ENCODE measurements at places on chromosomes 13 and 19.
A peak's percentile ranks its signal among the peaks of the same experiment; 100 is the strongest.

DNA sequence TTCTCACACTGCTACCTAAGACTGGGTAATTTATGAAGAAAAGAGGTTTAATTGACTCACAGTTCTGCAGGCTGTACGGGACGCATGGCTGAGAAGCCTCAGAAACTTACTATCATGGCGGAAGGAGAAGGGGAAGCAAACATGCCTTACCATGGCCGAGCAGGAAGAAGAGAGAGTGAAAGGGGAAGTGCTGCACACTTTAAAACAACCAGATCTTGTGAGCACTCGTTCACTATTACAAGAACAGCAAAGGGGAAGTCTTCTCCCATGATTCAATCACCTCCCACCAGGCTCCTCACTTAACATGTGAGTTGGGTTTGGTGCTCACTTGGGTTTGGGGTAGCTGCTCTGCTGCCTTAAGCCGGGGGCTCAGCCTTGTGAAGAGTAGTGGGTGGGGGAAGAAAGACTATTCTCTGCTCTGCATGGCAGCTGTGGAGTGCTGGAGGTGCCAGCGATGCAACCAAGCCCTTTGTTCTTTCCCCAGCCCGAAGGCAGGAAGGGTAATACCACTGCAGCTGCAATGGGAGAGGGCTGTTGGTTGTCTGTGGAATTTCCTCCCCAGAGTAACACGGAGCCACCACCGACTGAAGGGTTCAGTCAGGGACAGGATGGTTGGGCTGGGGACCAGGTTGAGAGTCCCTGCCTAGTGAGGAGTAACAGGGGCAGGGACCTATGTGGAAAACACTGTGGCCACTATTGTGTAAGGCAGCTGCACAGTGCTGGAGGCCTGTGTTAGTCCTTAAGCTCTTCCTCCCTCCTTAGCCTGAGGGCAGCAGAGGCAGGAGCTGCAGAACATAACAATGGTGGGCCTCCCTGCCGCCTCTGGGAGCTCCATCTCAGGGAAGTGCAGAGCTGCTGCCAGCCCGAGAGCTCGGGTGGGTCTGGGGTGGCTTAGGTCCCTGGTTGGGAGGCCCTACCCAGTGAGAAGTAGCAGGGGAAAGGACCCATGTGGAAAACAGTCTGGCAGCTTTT, 1262.5 kb downstream of the EFNB2 start:
- no peaks in the 10 kb centered on the region for H3K27me3 ChIP-seq
- no peaks in the 10 kb centered on the region for H3K36me3 ChIP-seq
- H3K27ac ChIP-seq, result no peak overlapping the region
- no peaks in the 10 kb centered on the region for H3K4me1 ChIP-seq
- no peak overlapping the region for H3K4me3 ChIP-seq
- DNase-seq, result no peak

GRCh38 chr13:46340631-46341111, 46.4 kb downstream of the RUBCNL start:
- H3K27me3 ChIP-seq, result no peaks in the 10 kb centered on the region
- DNase-seq, result no peak
- H3K4me3 ChIP-seq, result no peak overlapping the region

DNA sequence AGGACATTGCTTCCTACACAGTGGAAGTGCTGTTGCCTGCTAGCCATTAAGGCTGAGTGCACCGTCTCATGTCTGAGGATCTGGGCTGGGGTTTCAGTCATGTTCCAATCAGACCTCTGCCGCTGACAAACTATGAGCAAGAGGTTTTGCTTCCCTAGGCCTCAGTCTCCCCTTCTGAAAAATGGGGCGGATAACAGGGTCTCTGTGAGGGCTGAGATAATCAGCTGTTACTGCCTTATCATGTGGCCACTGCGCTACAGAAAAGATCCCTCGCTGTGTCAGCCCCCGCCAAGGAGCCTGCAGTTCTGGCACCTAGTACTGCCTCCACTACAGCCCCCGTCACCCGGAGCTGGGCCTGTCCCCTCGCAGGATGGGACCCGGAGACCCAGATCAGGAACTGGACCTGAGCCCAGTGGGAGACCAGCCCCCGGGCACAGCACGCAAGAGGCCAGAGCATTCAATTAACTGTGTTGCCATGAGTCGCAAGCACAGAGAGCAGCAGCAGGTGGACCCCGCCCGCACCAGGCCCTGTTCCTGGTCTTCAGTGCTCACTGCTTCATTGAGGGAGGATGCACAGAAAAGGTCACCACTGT, 3.0 kb upstream of the PNKP start:
- H3K27me3 ChIP-seq, result no peaks in the 10 kb centered on the region
- H3K4me3 ChIP-seq, result peak overlapping the region; percentile 60
- no peak overlapping the region for H3K27ac ChIP-seq

- DNase-seq, result no peak
- no peak overlapping the region for H3K4me3 ChIP-seq
- H3K4me1 ChIP-seq, result no peaks in the 10 kb centered on the region
Observed at GRCh38 chr13:92806215-92806614, 420.4 kb upstream of the GPC6 start.

DNA sequence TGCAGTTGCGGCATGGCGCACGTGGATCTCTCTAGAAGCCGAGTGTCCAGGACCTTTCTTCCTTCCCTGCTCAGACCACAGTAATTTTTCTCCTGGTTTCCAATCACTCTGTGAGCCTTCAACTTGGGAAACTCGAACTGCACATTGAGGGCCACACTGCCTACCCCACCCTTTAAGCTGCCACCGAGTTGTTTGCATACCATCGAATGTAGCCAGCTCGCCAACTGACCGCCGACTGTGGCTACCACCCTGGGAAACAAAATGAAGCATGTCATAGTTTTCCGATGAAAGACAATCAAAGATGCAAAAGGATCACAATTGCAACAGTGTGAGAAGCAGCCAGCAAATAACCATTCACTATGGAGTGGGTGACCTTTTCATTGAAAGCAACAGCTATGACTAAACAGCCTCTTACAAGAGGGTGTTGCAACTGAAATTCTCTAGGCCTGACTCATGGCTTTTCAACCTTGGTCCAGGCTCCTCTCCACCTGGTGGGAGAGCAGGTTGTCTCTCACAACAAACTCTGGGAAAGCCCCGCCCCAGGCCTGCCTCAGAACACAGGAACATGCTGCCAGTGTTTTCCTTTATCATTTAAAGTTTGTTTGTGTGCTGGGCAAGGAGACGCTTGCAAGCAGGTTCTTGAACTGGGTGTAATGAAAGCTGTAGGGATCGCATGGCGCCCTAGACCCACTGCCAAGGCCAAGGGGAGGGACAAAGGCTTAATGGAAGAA, 141.7 kb upstream of the SERP2 start:
- H3K36me3 ChIP-seq, result no peaks in the 10 kb centered on the region
- H3K4me1 ChIP-seq, result peaks cover 3% of the 10 kb centered on the region

- DNase-seq, result no peak
- no peak overlapping the region for H3K27ac ChIP-seq
- H3K36me3 ChIP-seq, result no peaks in the 10 kb centered on the region
Observed at GRCh38 chr19:8192221-8192820, 16.8 kb upstream of the CERS4 start.

DNA sequence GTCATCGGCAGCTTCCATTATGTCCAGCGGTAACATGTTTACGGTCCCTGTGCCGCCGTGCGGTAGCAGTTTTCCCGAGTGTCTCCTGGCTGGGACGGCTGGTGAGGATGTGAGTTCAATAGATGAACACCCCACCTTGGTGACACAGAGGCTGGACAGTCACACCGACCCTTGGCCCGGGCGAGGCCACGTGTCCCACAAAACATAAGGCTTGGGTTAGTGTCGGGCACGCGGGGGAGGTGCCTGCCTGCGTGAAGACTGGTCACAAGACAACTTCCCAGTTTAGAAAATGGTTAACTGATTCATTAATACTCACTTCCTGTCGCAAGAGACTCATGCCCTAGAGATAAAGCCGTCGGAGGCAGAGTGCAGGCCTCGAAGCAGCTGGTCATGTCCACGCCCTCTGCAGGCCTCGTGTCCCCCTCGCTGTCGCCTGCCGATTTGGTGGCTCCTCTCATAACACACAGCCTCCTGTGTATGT, 17.2 kb downstream of the RASA3 start:
- DNase-seq, result no peak
- no peak overlapping the region for H3K27ac ChIP-seq
- H3K4me3 ChIP-seq, result no peak overlapping the region
- H3K4me1 ChIP-seq, result peaks cover 17% of the 10 kb centered on the region
- H3K27me3 ChIP-seq, result no peaks in the 10 kb centered on the region

GRCh38 chr13:50161052-50161451, 145.8 kb downstream of the KCNRG start:
- no peak overlapping the region for H3K27ac ChIP-seq
- H3K4me1 ChIP-seq, result no peaks in the 10 kb centered on the region
- no peaks in the 10 kb centered on the region for H3K36me3 ChIP-seq
- H3K27me3 ChIP-seq, result no peaks in the 10 kb centered on the region
- no peak for DNase-seq
- H3K4me3 ChIP-seq, result no peak overlapping the region

DNA sequence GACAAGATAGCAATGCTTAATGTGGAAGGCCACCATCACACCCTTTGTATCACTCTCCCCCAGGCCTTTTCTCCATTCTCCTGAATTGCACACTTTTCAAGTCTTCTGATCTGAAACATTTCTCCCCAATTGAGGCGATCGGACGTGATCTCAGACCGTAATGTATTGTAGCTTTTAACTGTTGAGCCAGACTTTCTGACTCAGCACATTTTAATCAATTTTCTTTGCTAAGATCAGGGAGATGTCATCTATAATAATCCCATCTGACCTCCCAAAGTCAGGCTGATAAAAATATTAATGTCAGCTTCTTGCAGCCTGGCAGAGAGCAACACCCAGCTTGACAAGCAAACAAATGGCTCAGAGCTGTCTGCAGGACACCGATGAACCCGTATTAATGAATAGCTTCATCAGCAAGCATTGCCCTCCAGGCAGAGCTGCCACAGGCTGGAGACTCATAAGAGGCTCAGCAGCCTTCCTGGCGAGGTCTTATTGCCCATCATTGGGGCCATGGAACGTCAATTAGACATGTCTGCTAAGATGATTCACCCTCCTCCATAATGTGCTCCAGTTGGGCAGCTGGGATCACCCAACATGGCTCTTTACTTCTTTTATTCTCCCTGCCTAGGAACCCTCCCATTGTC, 60.2 kb upstream of the UQCRFS1 start:
- no peaks in the 10 kb centered on the region for H3K4me1 ChIP-seq
- no peaks in the 10 kb centered on the region for H3K27me3 ChIP-seq
- H3K27ac ChIP-seq, result no peak overlapping the region

- H3K4me3 ChIP-seq, result no peak overlapping the region
- DNase-seq, result no peak
- no peak overlapping the region for H3K27ac ChIP-seq
Observed at GRCh38 chr19:2491130-2491801, 15.3 kb downstream of the GADD45B start.

- H3K27ac ChIP-seq, result no peak overlapping the region
- 0 out of 2 replicates have a peak, but pooled peaks cover 4% of the 10 kb centered on the region for H3K4me1 ChIP-seq
- H3K36me3 ChIP-seq, result no peaks in the 10 kb centered on the region
- H3K27me3 ChIP-seq, result no peaks in the 10 kb centered on the region
Observed at GRCh38 chr19:19111967-19112580, 26.2 kb downstream of the TMEM161A start.

DNA sequence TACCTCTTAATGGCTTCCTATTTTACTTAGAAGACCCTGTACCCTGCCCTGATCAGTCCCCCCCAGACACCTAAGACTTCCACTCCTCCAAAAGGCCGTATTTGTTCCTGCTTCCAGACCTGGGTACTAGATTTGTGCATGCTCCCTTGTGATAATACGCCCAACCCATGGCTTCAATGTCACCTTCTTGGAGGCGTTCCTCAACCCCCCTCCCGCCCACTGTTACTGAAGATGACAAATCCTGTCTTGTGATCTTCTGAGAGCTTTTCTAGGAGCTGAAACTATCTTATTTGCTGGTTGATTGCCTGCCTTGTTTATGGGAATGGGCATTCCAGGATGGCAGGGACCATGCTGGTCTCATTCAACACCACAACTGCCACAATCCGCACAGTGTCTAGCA, 9.4 kb downstream of the SLC25A23 start:
- H3K27me3 ChIP-seq, result no peaks in the 10 kb centered on the region
- H3K36me3 ChIP-seq, result peaks cover 9% of the 10 kb centered on the region
- no peaks in the 10 kb centered on the region for H3K4me1 ChIP-seq
- DNase-seq, result no peak
- no peak overlapping the region for H3K4me3 ChIP-seq

GRCh38 chr19:54266133-54266532, 9.1 kb upstream of the LILRB5 start:
- H3K27ac ChIP-seq, result no peak overlapping the region
- H3K36me3 ChIP-seq, result peaks cover 3% of the 10 kb centered on the region
- H3K4me1 ChIP-seq, result no peaks in the 10 kb centered on the region
- no peak overlapping the region for H3K4me3 ChIP-seq
- DNase-seq, result peak; percentile 87
- H3K27me3 ChIP-seq, result no peaks in the 10 kb centered on the region

DNA sequence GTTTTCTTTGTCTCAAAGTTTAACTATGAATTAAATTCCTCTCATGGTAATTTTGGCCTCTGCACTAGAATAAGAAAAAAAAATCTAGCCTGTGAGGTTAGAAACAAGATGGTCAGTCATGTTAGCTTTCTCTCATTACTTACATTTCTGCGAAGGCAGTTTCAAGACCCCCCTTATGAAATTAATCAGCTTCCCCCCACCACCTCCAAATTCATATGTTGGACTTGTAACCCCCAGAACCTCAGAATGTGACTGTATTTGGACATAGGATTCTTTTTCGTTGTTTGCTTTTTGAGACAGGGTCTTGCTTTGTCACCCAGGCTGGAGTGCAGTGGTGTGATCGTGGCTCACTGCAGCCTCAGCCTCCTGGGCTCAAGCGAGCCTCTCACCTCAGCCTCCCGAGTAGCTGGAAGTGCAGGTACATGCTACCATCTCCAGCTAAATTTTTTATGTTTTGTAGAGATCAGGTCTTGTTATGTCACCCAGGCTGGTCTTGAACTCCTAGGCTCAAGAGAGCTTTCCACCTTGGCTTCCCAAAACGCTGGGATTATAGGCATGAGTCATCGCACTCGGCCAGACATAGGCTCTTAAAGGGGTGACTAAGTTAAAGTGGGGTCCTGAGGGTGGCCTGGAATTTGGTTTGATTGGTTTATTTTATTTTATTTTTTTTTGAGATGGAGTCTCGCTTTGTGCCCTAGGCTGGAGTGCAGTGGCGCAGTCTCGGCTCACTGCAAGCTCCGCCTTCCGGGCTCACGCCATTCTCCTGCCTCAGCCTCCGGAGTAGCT, 1.4 kb downstream of the PLA2G4C start:
- no peaks in the 10 kb centered on the region for H3K4me1 ChIP-seq
- no peak overlapping the region for H3K27ac ChIP-seq
- DNase-seq, result no peak
- H3K36me3 ChIP-seq, result no peaks in the 10 kb centered on the region
- no peaks in the 10 kb centered on the region for H3K27me3 ChIP-seq

- H3K27ac ChIP-seq, result no peak overlapping the region
- peaks cover 59% of the 10 kb centered on the region for H3K36me3 ChIP-seq
- no peak overlapping the region for H3K4me3 ChIP-seq
- no peak for DNase-seq
Observed at GRCh38 chr19:7979011-7979410, 26.4 kb downstream of the ELAVL1 start.

GRCh38 chr19:35297922-35298321, 6.0 kb downstream of the MAG start:
- H3K4me3 ChIP-seq, result no peak overlapping the region
- peaks cover 3% of the 10 kb centered on the region for H3K4me1 ChIP-seq
- no peaks in the 10 kb centered on the region for H3K36me3 ChIP-seq
- H3K27ac ChIP-seq, result no peak overlapping the region
